ENCODE measurements at places on chromosomes 4 and X. TPM values are rescaled to one million over a fixed set of nuclear protein-coding genes. Genes with fewer than 3 reads are reported as not detected.
A peak's percentile ranks its signal among the peaks of the same experiment; 100 is the strongest.

DNA sequence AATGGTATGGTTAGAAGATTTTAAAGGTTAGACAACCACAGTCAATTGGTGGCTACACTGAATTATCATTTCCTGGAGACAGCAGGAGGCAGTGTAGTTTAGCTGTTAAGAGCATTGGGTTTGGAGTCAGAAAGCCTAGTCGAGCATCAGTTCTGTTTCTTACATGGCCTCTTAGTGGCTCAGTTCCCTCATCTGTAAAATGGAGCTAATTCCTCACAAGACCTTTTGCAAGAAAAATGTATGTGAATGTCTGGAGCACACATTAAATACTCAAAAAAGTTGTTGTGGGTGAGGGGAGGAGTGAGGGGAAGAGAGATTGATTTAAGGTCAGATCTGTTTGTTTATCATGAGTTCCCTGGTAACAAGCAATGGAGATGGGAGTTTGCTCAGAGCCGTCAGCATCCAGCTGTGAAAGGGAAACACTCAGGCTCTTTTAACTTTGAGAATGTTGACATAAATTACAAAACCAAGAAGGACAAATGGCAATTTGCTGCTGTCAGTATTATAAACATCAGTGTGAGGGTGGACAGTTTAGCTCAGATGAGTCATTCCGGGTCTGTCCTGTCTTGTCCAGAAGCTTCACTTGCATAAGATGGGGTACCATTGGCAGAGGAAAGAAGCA lies 98.2 kb upstream of the PGRMC2 start:
- H3K27me3 ChIP-seq, result no peaks in the 10 kb centered on the region
- H3K4me1 ChIP-seq, result no peaks in the 10 kb centered on the region
- H3K4me3 ChIP-seq, result no peak overlapping the region

DNA sequence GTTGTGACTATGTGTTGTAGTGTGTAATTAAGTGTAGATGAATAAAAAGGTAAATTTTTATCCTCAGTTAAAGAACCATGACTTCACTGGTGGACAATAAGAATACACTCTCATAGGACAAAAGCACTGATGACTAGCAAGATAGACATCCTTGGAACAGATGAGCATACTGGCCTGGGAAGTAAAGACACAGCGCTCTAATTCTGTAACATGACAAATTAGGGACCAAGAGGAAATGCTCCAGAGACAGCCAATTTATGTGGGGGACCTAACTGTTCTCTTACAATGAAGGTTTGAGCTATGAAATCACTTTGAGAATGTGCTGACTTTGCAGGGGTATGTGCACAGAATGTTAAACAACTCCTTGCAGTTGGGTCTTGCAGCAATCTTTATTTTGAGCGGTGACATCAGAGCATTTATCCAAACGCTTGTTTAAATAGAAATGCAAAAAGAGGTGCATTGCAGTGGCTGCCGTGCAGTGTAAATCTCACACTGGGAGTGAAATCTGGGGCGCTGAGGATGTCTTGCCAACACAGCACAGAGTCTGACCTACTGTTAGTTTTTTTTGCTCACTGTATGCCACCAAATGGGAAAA lies 109.3 kb downstream of the MAGEC2 start:
- no peak overlapping the region for H3K27ac ChIP-seq
- H3K36me3 ChIP-seq, result no peaks in the 10 kb centered on the region
- H3K27me3 ChIP-seq, result no peaks in the 10 kb centered on the region
- no peak for DNase-seq
- H3K4me1 ChIP-seq, result no peaks in the 10 kb centered on the region

- H3K36me3 ChIP-seq, result peaks cover 35% of the 10 kb centered on the region
- H3K27me3 ChIP-seq, result no peaks in the 10 kb centered on the region
- H3K4me3 ChIP-seq, result no peak overlapping the region
- peaks cover 8% of the 10 kb centered on the region for H3K4me1 ChIP-seq
- H3K27ac ChIP-seq, result no peak overlapping the region
- no peak for DNase-seq
These were observed 7.9 kb downstream of the GLA start for GRCh38 chrX:101399825-101400224.

DNA sequence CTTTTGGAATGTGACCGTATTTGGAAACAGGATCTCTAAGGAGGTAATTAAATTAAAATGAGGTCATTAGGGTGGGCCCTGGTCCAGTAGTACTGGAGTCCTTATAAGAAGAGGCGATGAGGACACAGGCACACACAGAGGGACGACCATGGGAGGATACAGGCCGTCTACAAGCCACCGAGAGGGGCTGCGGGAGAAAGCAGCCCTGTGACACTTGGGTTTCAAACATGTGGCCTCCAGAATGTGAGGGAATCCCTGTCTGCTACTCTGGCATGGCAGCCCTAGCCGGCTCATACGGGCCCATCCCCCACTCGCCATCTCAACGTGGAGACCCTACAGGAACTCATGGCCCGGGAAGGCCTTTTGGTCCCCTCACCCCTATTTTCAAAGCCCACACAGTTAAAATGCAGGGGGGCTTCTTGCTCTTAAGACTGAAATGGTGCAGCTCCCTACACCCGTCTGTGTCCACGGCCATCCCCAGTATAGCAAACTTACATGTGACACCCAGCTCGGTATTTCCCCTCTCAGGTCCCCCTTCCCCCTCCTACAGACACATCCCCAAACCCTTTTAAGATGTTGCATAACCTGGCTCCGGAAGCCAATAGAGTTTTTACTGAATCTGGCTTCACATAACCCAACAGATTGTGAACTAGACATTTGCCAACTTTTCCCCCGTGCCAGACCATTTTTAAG lies 124.1 kb upstream of the TBL1X start:
- peak overlapping the region; percentile 92 for H3K27ac ChIP-seq
- peak overlapping the region; percentile 69 for H3K4me3 ChIP-seq
- DNase-seq, result peak; percentile 24
- H3K36me3 ChIP-seq, result peaks cover 3% of the 10 kb centered on the region

GRCh38 chr4:108555701-108556100 lies 64.7 kb upstream of the RPL34 start:
- H3K36me3 ChIP-seq, result no peaks in the 10 kb centered on the region
- H3K27me3 ChIP-seq, result peaks cover 1% of the 10 kb centered on the region
- no peak overlapping the region for H3K4me3 ChIP-seq
- H3K27ac ChIP-seq, result no peak overlapping the region

GRCh38 chrX:18997916-18998315 lies 14.0 kb upstream of the PHKA2 start:
- H3K27ac ChIP-seq, result no peak overlapping the region
- H3K36me3 ChIP-seq, result no peaks in the 10 kb centered on the region
- no peaks in the 10 kb centered on the region for H3K27me3 ChIP-seq
- no peak for DNase-seq
- no peaks in the 10 kb centered on the region for H3K4me1 ChIP-seq

- H3K4me1 ChIP-seq, result no peaks in the 10 kb centered on the region
- DNase-seq, result no peak
- H3K27ac ChIP-seq, result no peak overlapping the region
- H3K4me3 ChIP-seq, result no peak overlapping the region
These were observed 55.4 kb upstream of the LHFPL1 start for GRCh38 chrX:112735147-112735546.

DNA sequence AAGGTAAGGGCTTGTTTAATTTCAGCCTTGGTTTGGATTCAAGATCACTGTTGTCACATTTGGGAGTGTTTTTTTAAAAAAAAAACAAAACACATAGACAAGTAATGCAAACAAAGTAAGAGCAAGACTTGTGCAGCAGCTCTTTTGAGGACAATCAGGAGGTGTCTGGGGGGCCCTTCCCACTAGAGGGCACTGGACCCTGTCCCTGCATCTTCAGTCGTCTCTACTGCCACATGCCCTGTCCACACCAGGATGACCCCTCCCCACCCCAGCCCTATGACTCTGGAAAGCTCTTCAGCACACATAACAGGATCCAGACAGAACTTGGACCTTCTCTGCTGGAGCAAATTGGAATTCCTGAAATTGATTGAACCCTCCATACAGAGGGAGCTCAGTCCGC lies 71.0 kb downstream of the USP46 start:
- no peak overlapping the region for H3K4me3 ChIP-seq
- peak overlapping the region; percentile 81 for H3K27ac ChIP-seq
- peak; percentile 36 for DNase-seq
- peaks cover 7% of the 10 kb centered on the region for H3K36me3 ChIP-seq
- peaks cover 4% of the 10 kb centered on the region for H3K27me3 ChIP-seq
- H3K4me1 ChIP-seq, result peaks cover 40% of the 10 kb centered on the region

Gene TLR1
- total RNA-seq, result 12.0 TPM

Gene RIBC1
- 1.3 TPM for total RNA-seq

- H3K27ac ChIP-seq, result no peak overlapping the region
- H3K27me3 ChIP-seq, result peaks cover 35% of the 10 kb centered on the region
- peak; percentile 63 for DNase-seq
- H3K4me1 ChIP-seq, result peaks cover 19% of the 10 kb centered on the region
- H3K36me3 ChIP-seq, result no peaks in the 10 kb centered on the region
These were observed 3.1 kb upstream of the NR3C2 start for GRCh38 chr4:148445071-148445859.

Gene MTNR1A
- total RNA-seq, result not detected

DNA sequence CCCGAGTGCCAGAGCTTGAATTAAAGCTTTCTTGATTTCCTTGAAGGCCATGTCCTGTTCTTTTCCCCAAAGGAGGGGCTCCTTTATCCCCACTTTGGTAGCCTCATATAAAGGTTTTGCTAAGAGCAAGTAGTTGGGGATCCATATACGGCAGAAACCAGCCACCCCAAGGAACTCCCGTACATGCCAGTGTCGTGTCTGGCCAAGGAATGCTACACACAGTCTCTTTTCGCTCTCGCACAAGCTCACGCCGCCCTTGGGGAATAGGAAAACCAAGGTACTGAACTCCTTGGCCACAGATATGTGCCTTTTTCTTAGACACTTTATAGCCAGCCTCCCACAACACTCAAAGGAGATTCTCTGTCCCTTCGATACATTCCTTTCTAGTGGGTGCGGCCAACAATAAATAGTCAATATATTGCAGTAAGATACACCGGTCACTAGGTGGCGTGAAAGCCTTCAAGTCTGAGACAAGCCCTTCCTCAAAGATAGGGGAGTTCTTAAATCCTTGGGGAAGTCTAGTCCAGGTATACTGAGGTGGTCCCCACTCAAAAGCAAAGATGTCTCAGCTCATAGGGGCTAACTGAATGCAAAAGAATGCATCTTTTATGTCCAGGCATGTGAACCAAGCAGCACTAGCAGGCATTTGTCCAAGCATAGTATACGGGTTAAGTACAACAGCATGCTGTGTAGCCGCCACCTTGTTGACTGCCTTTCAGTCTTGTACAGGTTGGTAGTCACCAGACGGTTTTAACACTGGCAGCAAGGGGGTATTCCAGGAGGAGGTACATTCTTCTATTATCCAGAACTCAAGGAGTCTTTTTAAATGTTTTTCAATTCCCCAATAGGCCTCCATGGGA lies 57.8 kb upstream of the XAGE1B start:
- DNase-seq, result peak; percentile 20
- no peak overlapping the region for H3K27ac ChIP-seq
- H3K27me3 ChIP-seq, result peaks cover 2% of the 10 kb centered on the region
- no peak overlapping the region for H3K4me3 ChIP-seq

Gene COQ2
- total RNA-seq, result 20.3 TPM

DNA sequence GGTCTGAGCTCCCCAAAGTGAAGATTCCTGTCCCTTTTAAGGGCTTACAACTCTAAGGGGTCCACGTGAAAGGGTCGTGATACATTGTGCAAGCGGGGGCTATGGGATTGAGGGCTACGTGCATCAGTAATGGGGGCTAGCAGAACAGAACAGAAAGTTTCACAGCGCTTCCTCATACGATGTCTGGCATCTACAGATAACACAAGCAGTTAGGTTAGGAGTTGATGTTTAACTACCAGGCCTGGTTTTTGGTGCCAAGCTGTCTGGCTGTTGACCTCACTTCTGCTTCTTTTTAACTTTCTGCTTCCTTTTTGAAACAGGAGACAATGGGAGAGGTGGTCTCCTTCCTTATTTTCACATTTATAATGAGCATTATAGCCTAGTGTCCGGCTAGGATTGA lies 368.6 kb upstream of the CXorf51A start:
- H3K4me3 ChIP-seq, result no peak overlapping the region
- DNase-seq, result no peak
- H3K27me3 ChIP-seq, result no peaks in the 10 kb centered on the region
- no peak overlapping the region for H3K27ac ChIP-seq
- no peaks in the 10 kb centered on the region for H3K36me3 ChIP-seq
- no peaks in the 10 kb centered on the region for H3K4me1 ChIP-seq

Gene PRRG1
- total RNA-seq, result not detected

Gene FRAS1
- not detected for total RNA-seq

- DNase-seq, result no peak
- no peak overlapping the region for H3K27ac ChIP-seq
- H3K27me3 ChIP-seq, result no peaks in the 10 kb centered on the region
- no peaks in the 10 kb centered on the region for H3K36me3 ChIP-seq
These were observed 897.2 kb upstream of the INTU start for GRCh38 chr4:126735294-126736132.

DNA sequence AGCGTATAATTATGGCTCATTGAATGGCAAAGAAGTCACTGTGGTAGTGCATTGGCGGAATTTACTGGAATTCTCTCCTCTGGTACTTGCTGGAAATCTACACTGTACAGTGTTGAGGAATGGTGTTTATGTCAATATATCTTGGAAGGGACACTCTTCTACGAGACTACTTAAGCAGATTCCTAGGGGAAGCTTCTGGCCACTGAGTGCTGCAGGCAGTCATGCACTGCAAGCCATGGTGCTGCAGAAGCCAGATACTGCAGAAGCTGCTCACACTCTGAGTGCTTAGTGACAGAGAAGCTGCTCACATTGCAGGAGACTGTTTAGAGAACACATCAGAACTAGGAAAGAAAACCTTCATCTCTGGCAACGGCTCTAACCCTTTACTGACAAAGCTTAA lies 725.0 kb downstream of the CCSER1 start:
- H3K36me3 ChIP-seq, result no peaks in the 10 kb centered on the region
- H3K27me3 ChIP-seq, result no peaks in the 10 kb centered on the region
- no peak overlapping the region for H3K4me3 ChIP-seq
- no peak overlapping the region for H3K27ac ChIP-seq

DNA sequence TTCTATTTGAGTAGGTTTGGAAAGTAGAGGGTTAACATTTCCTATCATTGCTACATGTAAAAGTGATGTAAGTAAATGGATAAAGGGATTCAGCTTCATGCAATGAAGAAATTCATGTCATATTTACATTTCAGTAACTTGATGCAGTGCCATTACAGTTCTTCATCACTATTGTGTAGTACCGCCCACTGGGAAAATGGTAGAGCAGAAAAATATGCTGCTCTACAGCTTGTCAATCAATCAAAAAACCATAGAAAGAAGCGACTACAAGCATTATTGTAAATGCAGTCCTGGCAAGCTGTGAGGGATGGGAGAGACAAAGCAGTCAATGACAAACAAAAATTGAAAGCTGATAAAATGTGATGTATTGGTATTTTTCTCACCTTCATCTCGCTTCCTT lies 1597.9 kb downstream of the RPA4 start:
- DNase-seq, result no peak
- no peaks in the 10 kb centered on the region for H3K27me3 ChIP-seq
- no peaks in the 10 kb centered on the region for H3K36me3 ChIP-seq
- no peaks in the 10 kb centered on the region for H3K4me1 ChIP-seq

Measured in activated CD4-positive, alpha-beta memory T cell treated with anti-CD3 and anti-CD28 coated beads, Interleukin-2, amount 10 ng/mL, durations not matched to agents 7 days and 5 days (primary cell).